ENCODE measurements at places on chromosomes 1 and 21.

- DNase-seq: no peak
Measured at GRCh38 chr1:4657244-4657789, 2.9 kb downstream of the AJAP1 start.

- DNase-seq: no peak
Measured at GRCh38 chr1:108513044-108513415, 46.9 kb upstream of the EEIG2 start.

GRCh38 chr1:3924825-3925220 is 24.8 kb upstream of the C1orf174 start:
- DNase-seq: no peak

GRCh38 chr1:23801338-23801748 is 789 bp upstream of the GALE start:
- DNase-seq: no peak

DNA sequence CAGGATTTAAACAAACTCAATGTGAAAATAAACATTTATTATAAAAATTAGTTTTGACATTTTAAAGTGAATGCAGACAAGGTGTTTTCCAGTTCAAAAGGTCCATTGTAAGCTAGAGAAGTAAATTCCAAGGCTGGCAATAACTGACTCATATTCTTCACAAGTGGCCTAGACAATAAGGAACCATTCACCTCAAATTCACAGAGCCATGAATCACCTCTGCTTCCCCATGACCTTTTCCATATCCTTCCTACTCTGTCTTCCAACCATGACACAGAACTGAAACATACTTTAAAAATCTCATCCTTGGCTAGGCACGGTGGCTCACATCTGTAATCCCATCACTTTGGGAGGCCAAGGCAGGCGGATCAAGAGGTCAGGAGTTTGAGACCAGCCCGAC is 24.8 kb downstream of the F11R start:
- DNase-seq: no peak

- no peak for DNase-seq
Measured at GRCh38 chr1:198128533-198128932, 28.3 kb upstream of the NEK7 start.

Measured in CD4-positive, alpha-beta T cell treated with Interleukin-2 at 100 ng/mL for 4 hours (primary cell).